Mesothelial cell of epicardium (in vitro differentiated cells): ENCODE measurements at places on chromosomes 5 and 9.

DNA sequence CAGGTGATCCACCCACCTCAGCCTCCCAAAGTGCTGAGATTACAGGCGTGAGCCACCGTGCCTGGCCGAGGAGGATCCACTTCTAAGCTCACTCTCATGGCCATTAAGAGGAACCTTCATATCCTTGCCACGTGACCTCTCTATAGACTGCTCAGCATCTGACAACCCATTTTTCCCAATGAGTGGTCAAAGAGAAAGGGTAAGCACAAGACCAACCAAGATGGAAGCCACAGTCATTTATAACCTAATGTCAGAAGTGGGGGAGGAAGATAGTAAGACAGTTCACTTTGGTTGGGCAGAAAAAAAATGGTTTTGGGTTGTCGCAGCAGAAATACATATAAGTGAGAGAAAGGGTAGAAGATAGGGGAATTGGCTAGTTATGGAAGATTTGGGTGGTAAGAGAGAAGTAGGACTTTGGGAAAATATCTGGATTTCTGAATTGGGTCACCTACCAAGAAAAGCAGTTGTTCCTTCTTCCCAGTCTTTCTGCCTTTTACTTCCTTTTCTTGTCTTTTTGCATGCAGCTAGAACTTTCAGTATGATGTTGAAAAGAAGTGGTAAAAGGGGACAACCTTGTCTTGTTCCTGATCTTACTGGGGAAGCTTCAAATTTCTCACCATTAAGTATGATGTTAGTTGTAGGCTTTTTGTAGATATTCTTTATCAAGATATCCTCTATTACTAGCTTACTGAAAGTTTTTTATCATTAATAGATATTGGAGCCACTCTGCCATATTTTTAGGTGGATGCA, 15.6 kb downstream of the SNX2 start:
- H3K4me3 ChIP-seq: no peak overlapping the region
- H3K27ac ChIP-seq: no peak overlapping the region
- H3K27me3 ChIP-seq: no peaks in the 10 kb centered on the region
- peaks cover 52% of the 10 kb centered on the region for H3K36me3 ChIP-seq

DNA sequence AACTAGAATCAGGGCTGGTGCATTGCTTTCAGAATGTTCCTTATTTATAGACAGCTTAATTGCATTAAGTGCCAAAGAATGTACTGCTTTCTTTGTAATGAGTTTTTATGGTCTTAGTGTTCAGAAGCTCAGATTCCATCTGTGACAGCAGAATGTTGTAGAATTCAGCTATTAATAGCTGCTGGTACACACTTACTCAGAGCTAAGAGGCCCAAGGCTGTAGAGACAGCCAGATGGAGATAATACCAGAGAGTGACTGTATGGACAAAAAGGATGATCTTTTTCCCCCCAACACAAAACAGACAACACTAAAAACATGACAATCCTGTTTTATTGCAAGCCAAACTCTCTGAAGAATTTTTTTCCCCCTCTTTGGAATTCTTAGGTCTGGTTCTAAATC, 50.2 kb downstream of the PPP2R2B start:
- DNase-seq: no peak
- peak overlapping the region; percentile 73 for H3K27ac ChIP-seq
- H3K4me1 ChIP-seq: peaks cover 40% of the 10 kb centered on the region
- H3K27me3 ChIP-seq: no peaks in the 10 kb centered on the region

GRCh38 chr5:141513627-141514329, 24.9 kb downstream of the PCDHGC5 start:
- peak; percentile 81 for DNase-seq
- peaks cover 50% of the 10 kb centered on the region for H3K4me1 ChIP-seq
- peaks cover 12% of the 10 kb centered on the region for H3K36me3 ChIP-seq
- H3K4me3 ChIP-seq: peak overlapping the region; percentile 79
- H3K27me3 ChIP-seq: no peaks in the 10 kb centered on the region

GRCh38 chr5:59067956-59068656, 485.2 kb downstream of the RAB3C start:
- peaks cover 11% of the 10 kb centered on the region for H3K4me1 ChIP-seq
- H3K27me3 ChIP-seq: no peaks in the 10 kb centered on the region
- DNase-seq: no peak

DNA sequence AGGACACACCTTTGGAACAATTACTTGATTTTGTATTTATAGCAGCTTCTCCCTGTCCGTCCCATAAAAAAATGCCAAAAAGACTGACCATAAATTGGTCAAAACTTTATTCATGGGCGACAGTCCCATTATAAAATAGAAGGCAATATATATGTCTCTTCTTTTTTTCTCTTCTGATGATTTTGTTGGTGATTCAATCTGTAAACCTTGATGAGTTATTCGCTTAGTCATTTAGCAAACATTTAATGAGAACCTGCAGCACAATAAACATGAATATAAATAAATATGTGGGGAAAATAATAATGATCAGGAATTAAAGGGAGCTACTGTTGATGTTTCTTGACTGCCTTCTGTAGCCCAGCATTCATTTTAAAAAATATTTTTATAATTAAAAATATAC, 356.4 kb upstream of the ACTBL2 start:
- H3K36me3 ChIP-seq: no peaks in the 10 kb centered on the region
- H3K4me3 ChIP-seq: no peak overlapping the region
- H3K4me1 ChIP-seq: peaks cover 69% of the 10 kb centered on the region
- H3K27ac ChIP-seq: peak overlapping the region; percentile 79

GRCh38 chr5:43210570-43210969, 18.5 kb downstream of the NIM1K start:
- peaks cover 5% of the 10 kb centered on the region for H3K4me1 ChIP-seq
- H3K36me3 ChIP-seq: no peaks in the 10 kb centered on the region
- DNase-seq: no peak
- H3K27ac ChIP-seq: no peak overlapping the region
- H3K4me3 ChIP-seq: no peak overlapping the region

DNA sequence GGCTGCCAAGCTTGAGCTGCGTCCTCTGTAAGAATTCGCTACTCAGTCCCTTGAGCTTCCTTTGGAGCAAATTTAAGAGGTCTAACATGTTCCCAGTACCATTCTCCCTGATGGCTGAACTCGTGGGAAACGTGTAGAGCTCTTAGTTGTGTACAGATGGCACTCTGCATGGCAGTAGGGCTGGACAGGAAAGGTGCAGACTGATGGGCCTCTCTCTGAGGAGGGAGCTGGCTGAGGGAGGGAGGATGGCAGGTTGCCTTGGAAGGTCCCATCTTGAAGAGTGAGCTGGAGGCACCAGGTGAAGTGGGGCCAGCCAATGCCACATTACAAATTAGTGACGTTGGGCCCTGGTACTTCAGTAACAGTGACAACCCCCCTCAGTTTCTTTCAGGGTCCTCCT, 495.3 kb downstream of the CCDC171 start:
- H3K27me3 ChIP-seq: no peaks in the 10 kb centered on the region
- no peaks in the 10 kb centered on the region for H3K36me3 ChIP-seq
- no peak overlapping the region for H3K4me3 ChIP-seq
- no peak overlapping the region for H3K27ac ChIP-seq
- peaks cover 30% of the 10 kb centered on the region for H3K4me1 ChIP-seq
- DNase-seq: no peak

DNA sequence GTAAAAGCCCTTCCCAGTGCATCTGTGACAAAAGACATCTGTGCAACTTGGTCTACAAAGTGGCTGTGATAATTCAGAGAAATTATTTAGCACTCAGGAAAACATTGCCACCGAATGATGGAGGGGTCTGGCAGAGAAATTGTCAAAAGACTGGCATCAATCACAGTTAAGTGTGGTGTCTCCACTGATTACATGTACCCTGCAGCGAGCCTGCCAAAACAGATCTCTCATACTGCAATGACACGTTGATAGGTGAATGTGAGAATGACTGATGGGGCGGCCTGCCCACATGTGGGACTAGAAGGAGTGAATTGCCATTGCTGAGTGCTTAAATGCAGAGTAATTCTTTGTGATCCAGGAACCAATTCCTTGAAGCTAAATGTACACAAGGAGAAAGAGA, 136.4 kb upstream of the PCSK5 start:
- peaks cover 11% of the 10 kb centered on the region for H3K27me3 ChIP-seq
- no peaks in the 10 kb centered on the region for H3K36me3 ChIP-seq
- H3K27ac ChIP-seq: no peak overlapping the region
- H3K4me1 ChIP-seq: peaks cover 9% of the 10 kb centered on the region
- no peak for DNase-seq
